ENCODE measurements at places on chromosomes 7 and 10.

- DNase-seq, result no peak
Observed at GRCh38 chr10:63630931-63631680, 109.9 kb downstream of the REEP3 start.

DNA sequence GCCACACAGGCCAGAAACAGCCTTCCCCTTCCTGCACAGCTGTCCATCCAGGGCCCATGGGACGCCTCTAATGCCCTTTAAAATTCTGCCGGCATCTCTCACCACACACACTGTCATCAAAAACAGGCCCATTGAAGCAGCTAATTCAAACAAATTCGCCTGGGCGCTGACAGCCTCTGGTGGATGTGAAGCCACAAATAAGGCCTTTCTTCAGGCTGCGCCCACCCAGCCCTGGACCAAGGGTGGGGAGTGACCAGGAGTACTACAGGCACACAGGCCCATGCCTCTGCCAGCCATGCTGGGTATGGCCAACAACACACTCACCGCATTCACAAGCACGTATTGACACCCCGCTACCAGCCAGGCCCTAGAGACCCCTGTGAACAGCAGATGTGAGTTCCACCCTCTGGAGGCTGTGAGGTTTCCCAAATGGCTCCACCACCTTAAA, 54.6 kb downstream of the SLIT1 start:
- DNase-seq, result no peak

GRCh38 chr10:64430690-64431323, 909.6 kb downstream of the REEP3 start:
- no peak for DNase-seq

DNA sequence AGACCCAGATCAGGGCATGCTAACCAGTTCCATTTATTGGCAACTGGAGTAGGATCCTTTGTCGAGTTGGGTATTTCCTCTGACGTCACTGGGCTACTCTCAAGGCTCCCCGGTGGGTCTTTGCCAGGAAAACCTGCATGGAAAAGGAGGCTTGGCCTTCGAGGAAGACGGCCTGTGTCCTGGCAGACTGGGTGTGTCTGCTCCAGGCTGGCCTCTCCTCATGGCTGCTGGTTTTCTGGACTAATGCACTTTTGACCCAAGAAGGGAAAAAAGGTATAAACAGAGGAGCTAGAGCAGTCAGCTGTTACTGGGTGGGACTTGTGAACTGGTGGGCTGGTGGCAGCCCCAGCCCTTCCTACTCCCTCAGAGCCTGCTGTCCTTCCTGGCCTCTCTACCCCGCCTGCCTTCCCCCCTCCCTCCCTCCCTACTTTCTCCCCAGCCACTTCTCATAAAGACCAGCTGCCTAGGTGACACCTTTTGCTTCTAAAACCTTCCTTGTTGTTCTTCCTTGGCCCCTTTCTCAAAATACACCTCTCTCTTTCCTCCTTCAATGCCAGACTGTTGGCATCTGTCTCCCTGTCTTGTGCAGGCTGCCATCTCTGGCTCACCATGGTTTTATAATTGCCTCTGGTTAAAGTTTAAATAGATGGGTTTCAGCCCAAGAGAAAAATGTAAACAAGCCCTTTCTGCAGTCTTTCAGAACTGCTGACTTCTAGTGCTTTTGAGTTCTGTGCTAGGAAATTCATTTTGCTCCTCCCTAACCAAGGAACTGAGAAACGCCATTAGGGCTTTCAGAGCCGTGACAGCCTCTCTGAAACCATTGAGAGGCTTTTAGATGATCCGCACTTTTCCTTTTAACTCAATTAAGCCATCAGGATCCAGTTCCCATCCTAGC, 101.8 kb upstream of the MKLN1 start:
- DNase-seq, result no peak

GRCh38 chr10:82575318-82575717, 700.3 kb downstream of the NRG3 start:
- DNase-seq, result no peak

DNA sequence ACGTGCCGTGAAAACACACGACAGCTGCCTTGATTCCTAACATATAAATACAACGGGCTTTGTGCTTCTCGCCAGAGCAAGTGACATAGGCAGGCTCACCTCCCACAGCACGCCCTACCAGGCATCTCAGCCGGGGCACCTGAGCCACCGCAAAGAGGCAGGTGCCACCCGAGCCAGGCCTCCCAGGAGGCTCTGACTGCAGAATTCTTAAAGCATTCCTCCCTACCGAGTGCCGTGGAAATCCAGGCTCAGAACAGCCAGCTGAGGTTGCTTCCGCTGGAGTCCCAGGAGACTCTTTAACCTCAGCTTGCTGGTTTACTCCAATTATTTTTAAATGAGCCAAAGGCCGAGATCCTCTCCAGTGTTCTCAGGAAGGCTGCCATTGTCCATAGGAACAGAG, 206.5 kb downstream of the USP6NL start:
- DNase-seq, result no peak

- DNase-seq, result no peak
Observed at GRCh38 chr7:8379264-8379663, 54.1 kb upstream of the NXPH1 start.

DNA sequence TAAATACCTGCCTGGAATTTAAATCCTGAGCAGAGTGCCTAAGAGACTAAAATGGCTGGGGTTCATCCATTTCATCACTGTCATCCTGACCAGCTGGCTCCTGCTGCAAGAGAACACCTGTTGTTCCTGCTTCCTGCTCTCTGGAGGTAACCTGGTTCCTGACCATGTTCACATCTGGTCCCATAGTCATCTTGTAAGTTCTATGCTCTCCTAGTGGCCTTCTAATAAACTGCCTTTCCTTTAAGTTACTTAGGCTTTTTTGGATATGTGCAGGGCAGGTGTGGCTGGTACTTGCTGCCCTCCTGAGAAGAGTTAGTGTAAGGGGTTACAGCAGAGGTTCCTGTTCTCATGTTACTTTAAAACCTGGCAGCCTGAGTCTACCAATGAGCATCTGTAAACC, 80.0 kb downstream of the NRCAM start:
- DNase-seq, result no peak

- DNase-seq, result no peak
Observed at GRCh38 chr7:74023092-74023536, 4.9 kb upstream of the ELN start.

DNA sequence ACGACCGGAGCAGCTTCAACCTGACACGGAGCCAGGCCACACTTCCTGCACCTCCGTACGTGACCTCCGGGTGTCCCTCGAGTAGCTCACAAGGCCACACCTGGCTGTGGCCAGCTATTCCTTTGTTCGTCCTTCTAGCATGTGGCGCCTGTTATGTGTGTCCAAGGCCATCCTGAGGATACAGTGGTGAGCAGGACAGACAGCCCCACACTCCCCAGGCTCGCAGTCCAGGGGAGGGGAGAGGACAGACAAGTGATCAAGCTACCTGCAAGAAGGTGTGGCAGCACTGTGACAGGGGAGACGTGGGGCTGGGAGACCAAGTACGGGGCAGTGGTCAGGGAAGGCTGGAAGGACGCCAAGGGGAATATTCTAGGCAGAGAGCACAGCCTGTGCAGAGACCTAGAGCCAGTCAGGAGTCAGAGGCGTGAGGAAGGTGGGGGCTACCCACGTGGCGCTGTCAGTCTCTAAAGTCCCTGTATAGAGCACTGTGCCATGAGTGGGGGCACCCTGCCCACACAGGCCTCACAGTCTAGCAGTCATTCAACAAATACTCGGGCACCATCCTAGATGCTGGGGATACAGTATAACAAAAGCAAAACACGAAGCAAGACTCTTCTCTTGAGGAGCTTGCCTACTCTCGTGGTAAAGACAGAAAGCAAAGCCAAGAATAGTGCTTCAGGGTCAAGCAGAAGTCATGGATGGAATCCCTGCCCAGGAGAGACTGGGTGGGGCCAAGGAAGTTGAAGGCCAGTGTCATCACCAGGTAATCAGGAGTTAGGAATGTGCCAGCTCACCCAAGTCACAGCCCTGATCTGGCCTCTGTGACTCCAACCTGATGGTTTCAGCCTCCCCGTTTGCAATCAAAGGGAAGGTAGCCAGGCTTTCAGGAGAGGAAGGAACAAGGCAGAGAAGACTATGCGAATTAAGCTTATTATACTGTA, 58.6 kb downstream of the PROSER2 start:
- no peak for DNase-seq

GRCh38 chr10:24834869-24835268, 111.2 kb upstream of the ARHGAP21 start:
- no peak for DNase-seq

GRCh38 chr10:128605180-128605579, 479.0 kb upstream of the MKI67 start:
- no peak for DNase-seq

DNA sequence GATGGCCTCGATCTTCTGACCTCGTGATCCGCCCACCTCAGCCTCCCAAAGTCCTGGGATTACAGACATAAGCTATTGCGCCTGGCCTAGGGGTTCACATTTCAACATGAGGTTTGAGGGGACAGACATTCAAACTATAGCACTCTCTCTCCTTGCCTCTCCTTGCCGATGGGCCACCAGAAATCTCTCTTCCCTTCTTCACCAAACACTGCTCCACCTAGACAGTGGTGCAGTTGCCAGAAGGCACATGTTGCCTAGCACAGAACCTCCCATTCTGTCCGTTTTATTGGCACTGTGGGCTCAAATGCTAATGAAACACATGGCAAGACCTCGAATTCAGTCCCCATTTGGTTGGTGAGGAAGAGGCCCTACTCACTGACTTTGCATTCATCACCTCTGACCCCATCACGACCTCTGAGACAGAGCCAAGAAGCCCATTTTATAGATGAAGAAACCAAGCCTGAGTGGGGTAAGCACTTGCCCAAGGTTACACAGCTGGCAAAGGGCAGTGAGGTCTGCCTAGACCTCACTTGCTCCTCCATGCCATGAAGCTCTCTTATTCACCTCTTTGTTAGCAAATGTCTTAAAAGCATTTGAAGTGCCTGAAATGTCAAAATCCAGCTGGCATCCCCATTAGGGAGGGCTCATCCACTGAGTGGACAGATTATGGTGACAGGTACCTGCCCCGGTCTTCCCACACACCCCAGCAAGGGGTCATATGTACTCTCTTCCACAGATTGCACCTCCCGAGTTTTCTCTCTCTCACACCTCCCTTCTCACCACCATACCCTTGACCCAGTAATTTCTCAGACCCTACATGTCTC, 34.0 kb downstream of the GPRIN2 start:
- no peak for DNase-seq

DNA sequence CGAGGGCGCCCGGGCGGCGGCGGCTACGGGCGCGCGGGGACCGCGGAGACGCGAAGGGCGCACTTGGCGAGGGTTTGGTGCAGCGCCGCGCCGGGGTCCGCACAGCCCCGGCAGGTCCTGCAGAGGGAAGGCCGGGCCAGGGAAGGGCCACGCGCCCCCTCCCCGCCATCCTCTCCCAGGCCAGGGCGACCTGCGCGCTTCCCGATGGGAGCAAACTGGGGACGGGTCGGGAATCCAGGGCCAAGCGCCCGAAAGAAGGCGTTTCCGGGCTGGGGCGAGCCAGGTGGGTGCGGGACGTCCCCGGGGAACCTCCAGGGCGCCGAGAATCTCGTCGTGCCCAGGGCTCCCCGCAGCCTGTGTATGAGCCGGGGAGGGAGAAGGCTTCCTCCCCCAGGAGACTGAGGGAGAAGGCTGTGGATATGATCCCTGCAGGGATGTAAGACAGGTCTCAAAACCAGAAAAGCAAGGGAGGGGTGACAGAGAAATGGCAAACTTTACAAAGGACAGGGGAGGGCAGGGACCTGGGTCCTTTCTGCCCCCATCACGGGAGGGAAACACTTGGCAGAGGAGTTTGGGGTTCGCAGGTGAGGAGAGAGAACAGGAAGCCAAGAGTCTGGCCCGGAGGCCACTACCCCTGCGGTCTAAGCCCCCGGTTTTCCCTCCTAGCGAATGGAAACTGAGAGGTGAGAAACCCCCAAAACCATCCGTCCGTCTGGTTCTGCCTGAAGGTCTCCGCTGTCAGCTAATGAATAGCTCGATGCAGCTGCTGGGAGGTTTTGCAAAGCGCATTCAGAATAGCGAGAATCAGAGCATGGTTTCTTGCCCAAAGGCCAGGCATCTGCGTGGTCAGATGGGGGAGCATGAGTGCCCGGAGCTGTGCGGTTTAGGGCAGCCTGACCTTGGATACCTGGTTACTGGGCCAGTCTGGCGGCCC, 674 bp downstream of the AMZ1 start:
- no peak for DNase-seq

GRCh38 chr7:86978808-86979506, 80.5 kb downstream of the ELAPOR2 start:
- DNase-seq, result peak; percentile 17

DNA sequence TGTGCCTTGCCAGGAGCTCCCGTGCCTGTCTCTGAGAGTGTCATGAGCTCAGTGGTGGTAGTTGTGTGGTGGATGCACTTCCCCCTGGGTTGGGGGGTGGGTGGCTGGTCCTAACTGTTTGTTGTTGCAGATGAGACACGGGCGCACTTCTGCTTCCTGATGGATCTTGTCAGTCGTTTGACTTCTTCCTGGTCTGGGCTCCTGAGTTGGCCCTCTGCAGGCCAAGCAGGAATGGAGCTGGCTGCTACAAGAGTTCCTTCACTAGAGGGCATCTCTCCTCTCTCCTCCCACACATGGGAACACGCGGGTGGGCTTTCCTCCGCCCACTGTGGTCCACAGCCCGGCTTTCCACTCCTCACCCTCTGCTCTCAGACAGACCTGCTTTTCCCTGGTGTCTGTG, 82.0 kb downstream of the BMS1 start:
- no peak for DNase-seq

DNA sequence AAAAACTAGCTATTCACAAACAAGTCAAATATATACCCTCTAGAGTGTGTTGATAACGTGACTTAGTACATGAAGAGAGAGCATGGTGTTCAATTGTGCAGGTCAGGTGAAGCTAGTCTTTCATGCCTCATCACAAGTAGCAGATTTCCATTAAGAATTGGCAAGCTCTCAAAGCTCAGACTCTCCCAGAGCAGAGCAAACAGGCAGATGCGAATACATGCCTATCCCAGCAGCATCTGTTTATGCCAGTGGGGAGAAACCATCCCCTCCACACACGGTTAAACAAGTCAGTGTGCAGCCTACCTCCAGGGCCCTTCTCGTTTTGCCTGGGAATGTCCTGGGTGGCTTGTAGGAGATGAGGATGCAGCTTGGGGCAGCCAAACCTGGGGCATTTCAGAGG, 532.5 kb upstream of the C7orf33 start:
- DNase-seq, result no peak

- no peak for DNase-seq
Observed at GRCh38 chr10:28892818-28893547, 215.7 kb downstream of the BAMBI start.

GRCh38 chr10:127863231-127863825, 29.4 kb downstream of the CLRN3 start:
- DNase-seq, result no peak

DNA sequence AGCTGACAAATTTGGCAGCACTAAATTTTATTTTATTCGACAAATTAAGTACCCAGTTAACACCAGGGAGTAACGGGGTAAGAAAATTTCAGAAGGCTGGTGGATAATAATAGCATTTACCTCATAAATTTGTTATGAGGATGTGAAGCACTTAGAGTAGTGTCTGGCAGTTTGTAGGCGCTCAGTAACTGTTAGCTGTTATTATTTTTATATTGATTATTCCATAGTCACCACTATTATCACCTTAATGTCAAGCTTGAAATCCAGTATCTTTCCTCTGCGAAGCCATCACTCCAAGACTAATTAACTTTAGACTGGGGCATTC, 563 bp upstream of the COA1 start:
- DNase-seq, result no peak

GRCh38 chr10:106106114-106106513, 1058.4 kb downstream of the SORCS1 start:
- no peak for DNase-seq

- DNase-seq, result no peak
Observed at GRCh38 chr10:72981028-72981881, 26.6 kb upstream of the PLA2G12B start.

Measured in T-helper 22 cell (primary cell).